ENCODE measurements at places on chromosomes 5 and 9.

DNA sequence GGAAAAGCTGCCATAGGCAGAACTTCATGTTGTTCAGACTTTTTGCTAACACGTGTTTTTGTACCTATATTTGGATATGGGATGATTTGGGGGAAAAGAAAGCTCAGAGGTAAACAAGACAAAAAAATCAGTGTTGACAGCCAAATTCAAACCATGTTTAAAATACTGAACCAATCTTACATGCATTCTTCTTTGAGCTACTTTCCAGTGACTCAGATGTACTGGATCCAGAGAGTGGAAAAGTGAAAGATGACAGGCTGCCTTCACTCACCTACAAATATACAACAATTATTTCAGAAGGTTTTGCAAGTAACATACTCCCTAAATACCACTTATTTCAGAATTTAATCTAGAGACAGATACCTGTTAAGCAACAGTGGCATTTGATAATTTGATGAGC, 165.7 kb downstream of the MPDZ start:
- peak; percentile 20 for DNase-seq

DNA sequence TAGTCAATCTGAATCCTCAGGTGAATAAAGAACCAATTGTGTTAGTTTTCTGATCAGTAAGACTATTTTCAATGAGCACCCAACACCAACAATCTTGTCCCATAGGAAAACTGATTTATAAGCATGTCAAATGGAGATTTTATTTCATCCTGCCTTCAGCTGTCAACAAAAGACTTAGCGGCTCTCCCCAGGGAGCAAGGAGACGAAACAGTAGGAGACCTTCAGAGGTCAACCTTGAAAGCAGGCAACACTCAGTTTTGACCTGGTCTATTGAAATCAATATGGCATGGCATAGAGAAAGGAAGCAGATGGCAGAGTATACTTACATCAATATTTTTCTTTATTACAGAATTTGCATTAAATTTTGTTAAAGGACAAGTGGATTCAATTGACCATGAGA, 34.1 kb downstream of the ZNF622 start:
- DNase-seq, result no peak

GRCh38 chr5:177427919-177428573, 1.6 kb downstream of the GRK6 start:
- DNase-seq, result no peak

- peak; percentile 95 for DNase-seq
Measured at GRCh38 chr5:151696470-151697061, 9.9 kb upstream of the SPARC start.

GRCh38 chr5:82365744-82366228, 87.6 kb upstream of the RPS23 start:
- DNase-seq, result peak; percentile 35

DNA sequence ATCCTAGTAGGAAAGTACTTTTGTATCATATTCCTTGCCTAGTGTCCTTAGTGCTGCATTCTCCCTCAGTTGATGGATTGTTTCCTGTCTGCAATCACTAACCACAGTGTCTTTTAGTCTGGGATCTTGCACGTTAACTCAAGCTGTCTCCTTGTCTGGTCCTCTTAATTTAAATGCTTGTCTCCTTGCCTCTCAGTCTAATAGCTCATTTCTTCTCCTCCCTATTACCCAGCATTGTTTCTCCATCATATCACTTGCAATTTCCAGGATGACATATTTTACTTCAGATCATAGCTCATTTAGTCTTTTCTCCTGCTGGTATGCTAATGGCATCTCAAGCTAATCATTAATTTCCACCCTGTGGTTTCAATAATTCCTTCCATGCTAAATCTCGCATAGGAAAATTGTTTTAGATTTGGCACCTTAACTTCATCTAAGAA, 2052.0 kb upstream of the C9orf72 start:
- no peak for DNase-seq

DNA sequence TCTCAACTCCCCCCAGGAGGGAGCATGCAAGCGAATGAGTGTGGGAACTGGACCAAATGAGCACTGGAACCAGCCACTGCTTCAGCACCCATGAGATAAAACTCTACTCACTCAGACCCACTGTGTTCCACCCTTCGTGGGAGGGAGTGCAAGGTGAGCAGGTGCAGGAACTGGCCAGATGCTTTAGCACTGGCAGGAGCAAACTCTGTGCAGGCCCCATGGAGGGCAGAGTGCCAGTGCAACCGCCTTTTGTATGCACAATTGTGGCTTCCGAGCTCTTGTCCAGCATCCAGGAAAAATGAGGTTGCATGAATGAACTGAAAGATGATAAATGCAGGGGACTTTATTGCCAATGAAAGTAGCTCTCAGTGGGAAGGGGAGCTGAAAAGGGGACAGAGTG, 67.4 kb upstream of the CCDC112 start:
- DNase-seq, result no peak

GRCh38 chr5:148268566-148268965, at the start of gene SPINK13:
SPINK13 (plus strand) TSS chr5:148268794; CDS start chr5:148270073, 1,279 bp downstream.
- DNase-seq, result no peak

- DNase-seq, result no peak
Measured at GRCh38 chr5:172413601-172414171, 40.6 kb downstream of the SH3PXD2B start.

- DNase-seq, result no peak
Measured at GRCh38 chr5:82694711-82695285, 382.4 kb downstream of the TMEM167A start.

GRCh38 chr9:115668521-115668920, 485.1 kb upstream of the PAPPA start:
- DNase-seq, result peak; percentile 70

GRCh38 chr5:100464418-100464817, 70.8 kb upstream of the FAM174A start:
- DNase-seq, result peak; percentile 2

DNA sequence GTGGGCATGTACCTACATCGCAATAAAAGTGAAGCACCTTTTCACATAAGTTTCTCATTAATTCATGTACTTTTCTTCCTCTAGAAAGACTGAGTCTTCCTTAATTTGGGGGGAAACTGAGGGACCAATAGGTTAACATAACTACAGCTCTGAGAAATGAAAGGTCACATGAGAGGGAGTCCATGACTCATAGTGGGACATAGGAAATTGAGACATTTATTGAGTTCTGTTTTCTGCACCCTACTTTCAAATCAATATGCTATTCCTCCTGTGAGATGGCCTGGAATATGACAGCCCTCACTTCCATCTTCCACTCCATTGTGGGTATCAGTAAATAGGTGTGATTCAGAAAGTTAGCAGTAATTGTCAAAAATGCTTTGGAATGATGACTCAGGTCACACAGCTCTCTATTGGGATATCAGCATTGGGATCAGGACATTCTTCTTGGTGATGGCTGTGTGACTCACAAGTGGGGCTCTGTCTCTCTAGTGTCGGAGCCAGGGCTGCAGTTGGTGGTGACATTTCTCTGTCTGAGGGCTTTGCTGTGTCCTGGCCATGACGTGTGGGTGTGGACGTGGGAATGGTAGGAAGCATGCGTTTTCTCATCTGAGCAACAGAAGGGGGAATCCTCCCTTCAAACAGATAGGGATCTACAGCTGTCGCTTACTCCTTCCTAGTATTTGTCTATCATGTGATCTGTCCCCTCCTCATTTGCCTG, 125.0 kb downstream of the TRIO start:
- peak; percentile 81 for DNase-seq

GRCh38 chr5:59749782-59750520, 143.6 kb downstream of the PDE4D start:
- no peak for DNase-seq

DNA sequence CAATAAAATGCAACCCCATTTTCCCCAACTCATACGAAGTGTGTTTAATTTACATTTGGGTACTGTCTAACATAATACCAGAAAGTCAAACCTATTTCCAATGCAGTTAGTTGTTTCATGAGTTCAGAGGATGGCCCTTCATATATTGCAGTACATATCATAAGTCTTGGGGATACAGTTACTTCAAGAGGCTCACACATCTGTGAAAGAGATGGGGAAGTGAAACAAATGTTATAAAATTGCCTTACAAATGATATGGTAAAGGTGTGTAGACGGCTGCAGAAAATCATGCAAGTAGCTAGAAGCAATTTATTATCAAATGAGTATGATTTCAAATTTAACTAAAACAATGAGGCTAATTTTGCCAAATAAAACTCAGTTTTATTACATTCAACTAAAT, 219.0 kb upstream of the CDH12 start:
- no peak for DNase-seq

DNA sequence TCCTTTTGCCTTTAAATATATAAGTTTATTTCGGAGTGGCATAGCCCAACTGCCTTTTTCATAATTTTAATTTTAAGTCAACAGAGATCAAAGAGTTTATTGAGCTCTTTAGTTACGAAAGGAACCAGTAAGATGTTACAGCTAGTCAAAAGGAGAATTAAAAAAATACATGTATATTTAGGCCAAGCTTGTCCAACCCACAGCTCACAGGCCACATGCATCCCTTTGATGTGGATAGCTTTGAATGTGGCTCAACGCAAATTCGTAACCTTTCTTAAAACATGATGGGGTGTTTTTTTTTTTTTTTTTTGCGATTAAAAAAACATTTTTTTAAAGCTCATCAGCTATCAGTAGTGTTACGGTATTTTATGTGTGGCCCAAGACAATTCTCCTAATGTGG, 50.2 kb upstream of the IL31RA start:
- DNase-seq, result no peak

GRCh38 chr9:93595461-93595860, 19.1 kb downstream of the PHF2 start:
- DNase-seq, result no peak

DNA sequence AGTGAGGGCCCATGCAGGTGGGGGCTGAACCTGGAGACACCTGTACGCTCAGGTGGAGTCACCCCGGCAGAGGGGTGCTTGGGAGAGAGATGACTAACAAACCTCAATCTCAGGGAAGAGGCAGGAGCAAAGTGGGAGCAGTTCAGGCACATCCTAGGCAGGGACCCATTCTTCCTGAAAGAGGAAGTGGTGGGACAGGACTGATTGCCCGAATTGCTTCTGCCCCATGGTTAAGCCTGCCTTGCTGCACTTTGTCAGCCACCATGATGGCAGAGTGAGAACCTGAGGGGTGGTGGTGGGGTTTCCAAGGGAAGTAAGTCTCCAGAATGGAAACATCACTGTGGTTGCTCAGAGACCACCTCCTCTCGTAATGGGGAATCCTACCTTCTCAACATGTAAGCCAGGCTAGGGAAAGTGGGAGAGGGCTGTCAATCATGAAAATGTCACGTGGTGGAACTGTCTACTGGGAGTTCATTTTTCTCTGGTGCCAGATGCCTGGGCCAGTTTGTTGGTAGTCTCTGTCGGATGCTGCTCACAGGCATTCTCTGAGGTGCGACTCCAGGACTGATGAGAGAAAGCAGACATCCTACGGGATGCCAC, 150.4 kb downstream of the HSPA4 start:
- no peak for DNase-seq

DNA sequence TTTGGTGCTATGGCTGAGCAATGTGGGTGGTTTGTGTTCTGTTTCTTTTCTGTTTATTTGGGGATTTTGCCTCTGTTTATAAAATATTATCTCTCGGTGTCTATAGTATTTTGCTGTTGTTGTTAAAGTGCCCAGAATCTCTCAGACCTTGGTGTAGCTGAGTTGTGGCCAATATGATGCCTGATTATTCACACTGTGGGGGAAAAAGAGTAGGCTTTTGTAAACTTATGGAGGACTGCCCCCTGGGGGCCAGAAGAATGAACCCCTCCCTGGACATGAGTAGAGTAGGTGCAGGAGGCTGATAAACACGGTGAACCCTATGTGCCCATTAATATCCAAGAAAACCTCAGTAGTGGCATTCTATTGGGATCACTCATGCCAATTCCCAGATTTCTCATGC, 49.0 kb upstream of the DPYSL3 start:
- peak; percentile 78 for DNase-seq

DNA sequence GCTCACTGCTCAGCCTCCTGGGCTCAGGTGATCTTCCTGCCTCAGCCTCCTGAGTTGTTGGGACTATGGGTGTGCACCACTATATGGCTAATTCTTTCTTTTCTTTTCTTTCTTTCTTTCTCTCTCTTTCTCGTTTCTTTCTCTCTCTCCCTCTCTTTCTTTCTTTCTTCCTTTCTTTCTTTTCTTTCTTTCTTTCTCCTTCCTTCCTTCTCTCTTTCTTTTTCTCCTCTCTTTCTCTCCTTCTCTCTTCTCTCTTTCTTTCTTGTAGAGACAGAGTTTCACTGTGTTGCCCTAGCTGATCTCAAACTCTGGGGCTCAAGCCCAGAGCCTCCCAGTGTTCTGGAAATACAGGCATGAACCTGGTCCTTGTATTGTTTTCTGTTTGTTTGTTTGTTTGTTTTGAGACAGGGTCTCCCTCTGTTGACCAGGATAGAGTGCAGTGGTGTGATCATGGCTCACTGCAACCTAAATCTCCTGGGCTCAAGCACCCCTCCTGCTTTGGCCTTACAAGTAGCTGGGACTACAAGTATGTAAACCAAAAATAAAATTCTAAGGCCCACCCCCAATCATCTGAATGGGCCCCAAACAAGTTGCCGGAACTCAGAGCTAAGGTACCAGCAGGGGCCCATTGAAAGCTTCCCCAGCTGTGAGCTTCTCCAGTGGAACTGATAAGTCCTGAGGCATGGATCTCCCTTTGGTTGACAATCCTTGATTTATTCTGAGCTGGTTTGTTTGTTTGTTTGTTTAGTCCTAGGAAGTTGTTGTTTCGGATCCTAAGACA, 11.9 kb upstream of the BTF3 start:
- DNase-seq, result no peak

DNA sequence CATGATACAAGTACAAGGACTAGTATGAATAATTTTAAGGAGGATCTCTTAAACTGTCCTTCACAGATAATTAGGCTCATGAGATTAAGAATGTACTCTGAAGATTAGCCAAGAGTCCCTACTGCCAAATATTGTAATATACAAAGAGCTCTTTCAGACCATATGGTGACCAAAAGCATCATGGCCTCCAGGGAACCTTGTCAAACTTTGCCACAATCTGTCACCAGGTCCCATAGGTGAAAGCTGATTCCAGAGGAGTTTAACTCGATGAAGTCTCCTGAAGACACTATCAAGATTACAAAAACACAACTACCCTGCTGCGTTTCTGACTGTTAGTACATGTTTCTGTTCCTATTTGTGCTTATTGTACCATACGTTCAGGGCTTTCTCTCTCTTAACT, 395.4 kb upstream of the ITGA1 start:
- no peak for DNase-seq

- DNase-seq, result peak; percentile 46
Measured at GRCh38 chr5:10760096-10760920, 726 bp downstream of the DAP start.

- no peak for DNase-seq
Measured at GRCh38 chr5:106159616-106160015, 1511.1 kb downstream of the EFNA5 start.

DNA sequence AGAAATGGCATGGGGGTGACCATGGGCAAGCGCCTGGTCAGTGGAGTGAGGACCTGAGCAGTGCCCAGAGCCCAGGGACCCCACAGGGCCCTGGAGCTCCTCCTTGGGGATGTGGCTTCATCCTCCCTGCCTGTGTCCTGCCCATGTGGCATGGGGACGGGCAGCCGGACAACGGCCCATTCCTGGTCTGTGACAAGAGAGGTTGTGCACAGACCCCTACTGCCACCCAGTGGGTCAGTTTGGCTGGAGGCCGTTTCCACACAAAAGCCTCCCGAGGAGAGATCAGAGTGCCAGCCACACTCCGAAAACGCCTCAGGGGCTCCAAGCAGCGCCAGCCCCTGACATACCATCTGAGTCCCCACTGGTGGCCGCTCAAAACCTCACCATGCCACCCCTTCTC, 19.8 kb downstream of the SLC6A18 start:
- no peak for DNase-seq

GRCh38 chr9:131446276-131446675, 52.4 kb downstream of the PRRC2B start:
- DNase-seq, result no peak

GRCh38 chr5:101796427-101796826, 499.7 kb downstream of the SLCO4C1 start:
- no peak for DNase-seq

GRCh38 chr5:141383345-141383744, 803 bp downstream of the PCDHGA7 start:
- no peak for DNase-seq

Data from AG08395 (cell line).